Dorsolateral prefrontal cortex (tissue), 122 donors: ENCODE measurements at places on chromosomes 12 and 14. TPM values are rescaled to one million over a fixed set of nuclear protein-coding genes. Genes with fewer than 3 reads are reported as not detected.

Gene COX6A1
- total RNA-seq, result 554 TPM

Gene SERPINA10
- total RNA-seq, result not detected

Gene KRT7
- 0.36 TPM for total RNA-seq

Gene CPNE6
- 80.0 TPM for total RNA-seq

Gene TPPP2
- total RNA-seq, result not detected

Gene DBX2
- 2.4 TPM for total RNA-seq

Gene GUCY2C
- 0.19 TPM for total RNA-seq

Gene KRT74
- total RNA-seq, result not detected

Gene LGR5
- 5.3 TPM for total RNA-seq

Gene NEUROD4
- not detected for total RNA-seq

Gene IL22
- not detected for total RNA-seq

Gene ITGA7
- total RNA-seq, result 85.3 TPM

Gene NINJ2
- total RNA-seq, result 13.9 TPM

Gene PRB2
- 11.0 TPM for total RNA-seq
